Cardiac ventricle fibroblast (primary cell): ENCODE measurements at places on chromosomes 7 and 10. TPM values are rescaled to one million over a fixed set of nuclear protein-coding genes. Genes with fewer than 3 reads are reported as not detected.

TACC2 gene
- 6.4 and 9.4 TPM in 2 replicates for total RNA-seq

CALCR gene
- not detected in 2 replicates for total RNA-seq

SAMD9L gene
- 6.5 and 6.9 TPM in 2 replicates for total RNA-seq

DDC gene
- total RNA-seq: 1.6 TPM in 1 of 2 replicates, not detected in the other

ASB13 gene
- total RNA-seq: 10.7 and 14.4 TPM in 2 replicates

CCDC71L gene
- 33.5 and 46.6 TPM in 2 replicates for total RNA-seq

GPR26 gene
- not detected in 2 replicates for total RNA-seq

TFR2 gene
- total RNA-seq: 1.4 TPM in 1 of 2 replicates, not detected in the other

THAP5 gene
- 13.4 and 15.4 TPM in 2 replicates for total RNA-seq

ZNF716 gene
- total RNA-seq: not detected in 2 replicates

UTF1 gene
- not detected in 2 replicates for total RNA-seq

INSYN2A gene
- total RNA-seq: under 0.01 TPM in 1 of 2 replicates, not detected in the other

FAM25C gene
- total RNA-seq: not detected in 2 replicates

TMEM196 gene
- total RNA-seq: not detected in 2 replicates

NRP1 gene
- 364 and 366 TPM in 2 replicates for total RNA-seq

GNAI1 gene
- total RNA-seq: 23.2 and 25.8 TPM in 2 replicates

GOLGA7B gene
- not detected in 2 replicates for total RNA-seq

OIT3 gene
- not detected in 2 replicates for total RNA-seq

CRHR2 gene
- total RNA-seq: not detected in 2 replicates

CRTAC1 gene
- not detected in 2 replicates for total RNA-seq

ADAM22 gene
- total RNA-seq: 0.19 and 0.34 TPM in 2 replicates

NUTM2E gene
- not detected in 2 replicates for total RNA-seq

SORBS1 gene
- total RNA-seq: 1.00 and 2.4 TPM in 2 replicates

DNAJC12 gene
- total RNA-seq: 6.7 and 8.3 TPM in 2 replicates

MYL10 gene
- not detected in 2 replicates for total RNA-seq

CDNF gene
- 2.6 and 2.7 TPM in 2 replicates for total RNA-seq

WDR86 gene
- total RNA-seq: 2.4 and 4.6 TPM in 2 replicates

CALHM3 gene
- not detected in 2 replicates for total RNA-seq

AGR2 gene
- total RNA-seq: not detected in 2 replicates

LIPJ gene
- total RNA-seq: not detected in 2 replicates

FXYD4 gene
- total RNA-seq: not detected in 2 replicates

EIF5AL1 gene
- 0.37 and 0.49 TPM in 2 replicates for total RNA-seq

PIP gene
- total RNA-seq: not detected in 2 replicates

HOXA3 gene
- total RNA-seq: 0.10 TPM in 1 of 2 replicates, not detected in the other

ZNF503 gene
- 31.3 and 34.1 TPM in 2 replicates for total RNA-seq

PLAU gene
- 34.6 and 39.9 TPM in 2 replicates for total RNA-seq

FANK1 gene
- 1.5 and 4.6 TPM in 2 replicates for total RNA-seq

SPDYE6 gene
- total RNA-seq: not detected in 2 replicates

TMEM229A gene
- 7.6 and 9.2 TPM in 2 replicates for total RNA-seq

ASZ1 gene
- not detected in 2 replicates for total RNA-seq

PLXNA4 gene
- total RNA-seq: 22.8 and 26.0 TPM in 2 replicates

STARD3NL gene
- 26.8 and 28.8 TPM in 2 replicates for total RNA-seq

KEL gene
- total RNA-seq: 0.05 TPM in 1 of 2 replicates, not detected in the other

PLA2G12B gene
- total RNA-seq: not detected in 2 replicates

PSMC2 gene
- 123 and 146 TPM in 2 replicates for total RNA-seq

HSPA12A gene
- total RNA-seq: 3.7 and 5.2 TPM in 2 replicates

IGFBP1 gene
- total RNA-seq: 0.73 TPM in 1 of 2 replicates, not detected in the other

AKR1E2 gene
- 1.2 and 3.1 TPM in 2 replicates for total RNA-seq

SPDYE2B gene
- not detected in 2 replicates for total RNA-seq

SEC31B gene
- total RNA-seq: 1.4 and 6.4 TPM in 2 replicates

PDSS1 gene
- total RNA-seq: 2.0 and 2.6 TPM in 2 replicates

SPDYE9 gene
- total RNA-seq: not detected in 2 replicates

ASAH2 gene
- 0.24 and 0.25 TPM in 2 replicates for total RNA-seq

FBXO24 gene
- not detected in 2 replicates for total RNA-seq

LIPK gene
- not detected in 2 replicates for total RNA-seq
